ENCODE measurements at places on chromosomes 3 and 15. TPM values are rescaled to one million over a fixed set of nuclear protein-coding genes. Genes with fewer than 3 reads are reported as not detected.

ZCWPW2 gene
- total RNA-seq = 1.5 TPM

DNAH12 gene
- not detected for total RNA-seq

TM6SF1 gene
- 5.8 TPM for total RNA-seq

VWA5B2 gene
- 0.32 TPM for total RNA-seq

RBP2 gene
- not detected for total RNA-seq
